T-helper 2 cell treated with Interferon-gamma antibody and Interleukin-4, amounts not matched to agents 5 μg/mL and 100 μg/mL, for 36 hours (primary cell): ENCODE measurements at places on chromosomes 4 and X.

DNA sequence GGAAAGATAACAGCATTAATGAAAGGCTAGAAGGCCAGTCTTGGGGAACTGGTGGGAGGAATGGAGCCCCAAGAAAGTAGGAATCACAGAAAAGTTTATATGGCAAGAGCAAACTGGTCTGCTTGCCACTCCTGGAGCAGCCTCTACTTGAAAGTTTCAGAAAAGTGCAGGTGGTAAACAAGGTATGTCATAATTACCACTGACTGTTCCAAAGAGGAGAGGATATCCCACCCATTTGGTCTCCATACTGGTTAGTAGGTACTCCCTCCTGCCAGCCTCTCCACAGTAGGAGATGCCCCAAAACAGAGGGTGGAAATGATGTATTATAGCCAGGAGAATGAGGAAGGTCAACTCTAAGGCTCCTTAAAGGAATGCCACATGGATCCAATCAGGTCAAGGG is 145.1 kb downstream of the INPP4B start:
- peak overlapping the region; percentile 61 for H3K4me3 ChIP-seq
- peaks cover 26% of the 10 kb centered on the region for H3K36me3 ChIP-seq
- peak overlapping the region; percentile 84 for H3K27ac ChIP-seq
- peaks cover 59% of the 10 kb centered on the region for H3K4me1 ChIP-seq
- DNase-seq: no peak
- no peaks in the 10 kb centered on the region for H3K27me3 ChIP-seq

- no peaks in the 10 kb centered on the region for H3K36me3 ChIP-seq
- no peak for DNase-seq
- no peak overlapping the region for H3K27ac ChIP-seq
These were observed 15.0 kb upstream of the MAML3 start for GRCh38 chr4:140168936-140169335.

GRCh38 chrX:56268888-56269287 is 36.7 kb downstream of the KLF8 start:
- peak overlapping the region; percentile 13 for H3K27ac ChIP-seq
- no peaks in the 10 kb centered on the region for H3K27me3 ChIP-seq
- peaks cover 11% of the 10 kb centered on the region for H3K4me1 ChIP-seq
- no peak for DNase-seq

DNA sequence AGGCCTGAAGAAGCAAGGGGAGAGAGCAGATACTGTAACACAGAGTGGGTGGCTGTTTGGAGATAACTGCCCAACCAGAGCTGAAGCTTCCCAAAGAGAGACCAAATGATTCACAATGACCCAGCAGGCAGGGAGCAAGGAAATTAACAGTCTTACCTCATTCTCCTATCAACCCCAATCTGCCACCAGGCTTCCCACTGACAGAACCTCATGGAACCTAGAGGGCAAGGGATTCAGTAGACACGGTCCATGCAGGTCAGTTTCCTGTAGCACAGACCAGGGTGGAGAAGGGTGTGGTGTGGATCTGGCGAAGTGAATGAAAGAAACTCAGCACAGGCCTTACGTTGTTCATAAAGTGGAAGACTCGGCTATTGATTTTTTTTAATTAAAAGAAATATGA is 60.7 kb upstream of the ALB start:
- no peaks in the 10 kb centered on the region for H3K36me3 ChIP-seq
- H3K4me1 ChIP-seq: no peaks in the 10 kb centered on the region
- no peak overlapping the region for H3K4me3 ChIP-seq
- peaks cover 5% of the 10 kb centered on the region for H3K27me3 ChIP-seq

- no peak overlapping the region for H3K27ac ChIP-seq
- peaks cover 30% of the 10 kb centered on the region for H3K4me1 ChIP-seq
- no peak for DNase-seq
- peaks cover 2% of the 10 kb centered on the region for H3K36me3 ChIP-seq
- no peak overlapping the region for H3K4me3 ChIP-seq
These were observed 3.3 kb downstream of the SETD7 start for GRCh38 chr4:139552517-139553307.

GRCh38 chr4:146634825-146635224 is 3.9 kb upstream of the POU4F2 start:
- H3K27me3 ChIP-seq: peaks cover 86% of the 10 kb centered on the region
- no peak for DNase-seq
- no peak overlapping the region for H3K27ac ChIP-seq
- no peak overlapping the region for H3K4me3 ChIP-seq
- H3K4me1 ChIP-seq: peaks cover 1% of the 10 kb centered on the region
- no peaks in the 10 kb centered on the region for H3K36me3 ChIP-seq

- no peak overlapping the region for H3K27ac ChIP-seq
- H3K4me1 ChIP-seq: no peaks in the 10 kb centered on the region
- no peak overlapping the region for H3K4me3 ChIP-seq
- DNase-seq: no peak
These were observed 275.3 kb upstream of the FGF13 start for GRCh38 chrX:138986866-138987265.

- no peak overlapping the region for H3K4me3 ChIP-seq
- H3K27ac ChIP-seq: no peak overlapping the region
- H3K4me1 ChIP-seq: no peaks in the 10 kb centered on the region
- no peaks in the 10 kb centered on the region for H3K27me3 ChIP-seq
- no peaks in the 10 kb centered on the region for H3K36me3 ChIP-seq
- no peak for DNase-seq
These were observed 146.4 kb downstream of the GPC3 start for GRCh38 chrX:133838761-133839676.

DNA sequence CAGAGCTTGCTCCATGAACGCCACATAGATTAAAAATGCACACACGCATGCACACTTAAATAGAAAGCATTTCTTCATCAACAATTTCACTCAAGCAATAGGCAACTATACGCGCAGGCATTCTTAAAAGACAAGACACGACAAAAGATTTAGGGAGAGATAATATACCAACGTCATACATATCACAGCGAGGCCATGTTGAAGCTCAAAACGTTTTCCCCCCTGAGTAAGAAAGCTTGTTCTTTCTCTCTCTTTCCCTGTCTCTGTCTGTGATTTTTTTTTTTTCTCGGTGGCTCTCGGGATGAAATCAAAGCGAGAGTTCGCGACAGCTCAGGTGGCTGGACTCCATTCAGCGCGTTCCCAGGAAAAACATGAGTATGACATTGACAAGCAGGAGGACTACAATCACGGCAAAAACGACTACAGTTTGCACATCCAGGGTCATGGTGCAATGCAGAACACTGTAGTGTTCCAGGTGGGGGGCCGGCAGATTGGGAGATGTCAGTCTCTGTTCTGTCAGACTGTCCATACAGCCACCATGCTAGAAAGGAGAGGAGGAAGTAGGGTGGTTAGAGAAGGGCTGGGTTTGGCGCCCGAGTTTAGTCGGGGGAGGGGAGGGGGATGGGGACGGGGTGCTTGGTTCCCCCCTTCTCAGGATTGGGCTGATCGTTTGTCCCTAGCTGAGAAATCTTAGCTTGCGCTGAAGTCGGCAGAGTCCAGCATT is 30.7 kb downstream of the ARHGEF9 start:
- peaks cover 31% of the 10 kb centered on the region for H3K4me1 ChIP-seq
- DNase-seq: peak; percentile 4
- peak overlapping the region; percentile 99 for H3K27ac ChIP-seq
- H3K36me3 ChIP-seq: peaks cover 2% of the 10 kb centered on the region

DNA sequence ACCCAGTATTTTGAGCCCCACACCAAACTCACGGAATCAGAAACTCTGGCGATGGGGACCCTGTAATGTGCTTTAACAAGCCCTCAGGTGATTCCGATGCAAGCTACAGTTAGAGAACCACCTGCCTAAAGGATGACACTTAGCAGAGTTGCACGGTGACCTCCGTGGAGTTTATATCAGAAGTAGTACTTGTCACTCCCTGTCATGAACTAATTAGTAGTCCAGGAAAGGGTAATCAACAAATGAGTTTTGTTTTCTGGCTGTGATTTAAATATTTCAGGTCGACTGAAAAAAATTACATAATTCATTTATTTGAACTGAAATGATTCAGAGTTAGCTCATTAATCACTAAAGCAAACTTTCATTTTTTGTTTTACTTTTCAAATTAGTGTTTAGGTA is 56.4 kb downstream of the TMA16 start:
- H3K27me3 ChIP-seq: peaks cover 2% of the 10 kb centered on the region
- H3K4me3 ChIP-seq: no peak overlapping the region
- no peak overlapping the region for H3K27ac ChIP-seq
- H3K4me1 ChIP-seq: peaks cover 7% of the 10 kb centered on the region

- no peak for DNase-seq
- no peak overlapping the region for H3K27ac ChIP-seq
- peaks cover 6% of the 10 kb centered on the region for H3K36me3 ChIP-seq
- H3K4me3 ChIP-seq: no peak overlapping the region
- H3K27me3 ChIP-seq: no peaks in the 10 kb centered on the region
These were observed 75.6 kb upstream of the FAM9C start for GRCh38 chrX:13120017-13120416.
